NCI-H2171 (cell line): ENCODE measurements at places on chromosomes 3 and 15.

- DNase-seq, result no peak
These were observed 162.5 kb upstream of the CHRNA7 start for GRCh38 chr15:31867536-31868442.

DNA sequence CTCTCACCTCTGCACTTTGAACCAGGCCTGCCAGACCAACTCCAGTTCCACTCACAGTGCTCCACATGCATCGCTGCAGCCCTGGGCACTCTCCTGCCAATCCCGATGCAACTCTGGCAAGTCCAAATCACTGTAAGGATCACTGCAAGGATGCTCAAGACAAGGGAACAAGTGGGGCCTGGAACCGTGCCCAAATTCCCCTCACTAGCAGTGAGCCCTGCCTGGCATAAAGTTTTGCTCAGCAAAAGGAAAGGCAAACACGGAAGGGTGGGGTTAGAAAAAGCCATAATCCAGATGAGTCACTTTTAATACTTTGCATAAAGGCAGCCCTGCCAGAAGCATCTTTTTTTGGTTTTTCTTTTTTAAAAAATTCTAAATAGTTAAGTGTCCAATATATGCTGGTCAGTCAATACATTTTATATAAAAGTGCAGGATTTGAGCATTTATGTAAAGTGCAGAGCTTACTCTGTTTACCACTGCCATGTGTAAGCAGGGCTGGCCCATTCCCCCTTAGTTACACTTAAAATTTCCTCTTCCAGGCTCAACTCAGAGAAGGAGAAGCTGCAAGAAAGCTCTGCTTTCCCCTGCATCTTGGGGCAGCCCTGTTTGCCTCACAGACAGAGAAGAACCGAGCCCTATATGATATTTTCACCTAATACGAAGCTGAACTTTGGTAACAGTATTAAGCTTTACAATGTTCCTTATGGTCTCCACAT is 102.2 kb downstream of the CD47 start:
- DNase-seq, result no peak

DNA sequence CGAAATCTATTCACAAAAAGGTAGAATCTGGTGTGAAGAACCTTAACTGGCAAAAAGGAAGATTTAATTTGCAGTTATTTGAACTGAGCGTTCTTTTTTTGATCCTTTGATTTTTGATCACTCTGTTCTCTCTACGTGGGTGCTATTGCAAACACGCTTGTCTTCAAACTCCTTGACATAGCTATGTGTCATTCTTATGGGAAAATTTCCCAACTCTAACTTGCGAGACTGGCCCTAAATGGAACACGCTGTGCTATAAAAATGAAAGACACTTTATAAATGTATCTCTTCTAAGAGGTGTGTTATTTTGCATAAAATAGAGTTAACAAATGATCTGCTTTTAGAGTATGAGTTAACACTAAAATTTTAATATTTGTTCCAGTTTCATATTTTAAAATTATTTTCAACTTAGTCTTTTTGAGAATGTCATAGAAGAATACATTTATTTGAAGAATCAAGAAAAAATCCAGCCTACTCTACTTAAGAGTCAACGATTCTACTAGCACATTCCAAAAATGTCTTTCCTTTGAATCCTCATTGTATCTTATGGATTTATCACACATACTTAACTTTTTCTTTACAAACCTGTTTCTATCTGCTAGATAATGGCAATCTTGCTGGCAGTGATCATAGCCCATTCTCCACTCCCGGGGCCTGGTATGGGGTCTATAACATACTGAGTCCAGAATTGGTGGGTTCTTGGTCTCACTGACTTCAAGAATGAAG is 610.0 kb upstream of the TBL1XR1 start:
- DNase-seq, result no peak

- no peak for DNase-seq
These were observed 142.4 kb upstream of the TMC3 start for GRCh38 chr15:81516461-81516860.

- no peak for DNase-seq
These were observed 82.6 kb downstream of the TGFBR2 start for GRCh38 chr3:30688776-30689641.

GRCh38 chr3:66604481-66604880 is 103.7 kb upstream of the LRIG1 start:
- DNase-seq, result no peak

GRCh38 chr3:151724576-151725562 is 8.9 kb upstream of the AADACL2 start:
- DNase-seq, result no peak

GRCh38 chr15:57281321-57281720 is 95.0 kb upstream of the CGNL1 start:
- no peak for DNase-seq

- no peak for DNase-seq
These were observed 642.0 kb upstream of the NAALADL2 start for GRCh38 chr3:174216946-174217718.

DNA sequence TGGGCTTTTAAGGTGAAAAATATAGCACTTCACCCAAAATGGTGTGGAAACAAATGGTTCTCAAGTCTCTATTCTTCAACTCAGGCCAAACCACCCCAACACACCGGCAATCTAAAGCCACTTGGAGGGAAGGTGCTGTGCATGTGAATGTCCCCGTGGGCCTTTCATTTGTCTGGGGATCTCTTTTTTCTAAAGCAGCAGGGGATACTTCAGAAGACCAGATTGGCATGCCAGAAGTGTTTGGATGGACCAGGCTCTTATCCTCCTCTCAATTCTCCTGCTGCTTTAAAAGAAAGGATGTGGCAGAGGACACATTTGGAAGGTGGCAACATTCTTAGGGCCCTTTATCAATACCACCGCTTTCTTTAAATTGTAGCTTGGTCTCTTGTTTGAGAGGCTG is 193.1 kb downstream of the MEIS2 start:
- no peak for DNase-seq

DNA sequence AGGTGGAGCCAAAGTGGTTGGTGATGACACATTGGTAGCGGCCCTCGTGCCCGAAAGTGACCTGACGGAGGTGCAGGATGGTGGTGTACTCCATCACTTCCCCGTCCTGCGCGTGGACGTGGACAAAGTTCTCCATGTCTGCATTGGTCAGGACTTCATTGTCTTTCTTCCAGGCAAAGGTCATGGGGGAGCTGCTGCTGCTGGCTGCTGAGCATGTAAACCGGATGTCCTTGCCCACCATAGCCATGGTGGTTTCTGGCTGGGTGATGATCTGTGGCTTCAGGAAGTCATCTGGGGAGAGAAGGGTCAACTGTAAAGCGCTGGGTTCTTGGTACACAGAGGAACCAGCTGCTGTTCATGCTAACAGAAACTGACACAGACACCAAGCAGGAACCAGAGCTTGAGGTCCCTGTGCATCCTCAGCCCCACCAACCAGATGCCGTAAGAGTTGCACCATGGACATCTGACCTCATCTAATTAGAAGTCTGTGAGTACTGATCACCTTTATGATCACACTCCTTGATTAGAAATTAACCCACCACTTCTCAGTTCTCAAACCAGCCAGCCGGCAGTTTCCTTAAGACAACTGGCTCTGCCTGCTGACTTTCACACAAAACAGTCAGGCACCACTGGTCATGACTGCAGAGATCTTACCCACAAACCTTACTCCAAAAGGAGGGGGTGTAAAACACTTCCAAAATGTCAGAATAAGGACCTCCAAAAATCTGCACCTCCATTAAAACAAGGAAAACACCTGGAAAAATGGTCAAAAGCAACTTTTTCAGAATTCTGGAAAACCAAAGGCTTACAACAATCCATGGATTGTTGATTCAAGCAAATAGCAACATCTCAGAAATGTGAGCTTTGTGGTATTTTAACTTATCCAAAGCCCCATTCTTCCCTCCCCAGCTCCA is 114.6 kb downstream of the LRIG1 start:
- no peak for DNase-seq

DNA sequence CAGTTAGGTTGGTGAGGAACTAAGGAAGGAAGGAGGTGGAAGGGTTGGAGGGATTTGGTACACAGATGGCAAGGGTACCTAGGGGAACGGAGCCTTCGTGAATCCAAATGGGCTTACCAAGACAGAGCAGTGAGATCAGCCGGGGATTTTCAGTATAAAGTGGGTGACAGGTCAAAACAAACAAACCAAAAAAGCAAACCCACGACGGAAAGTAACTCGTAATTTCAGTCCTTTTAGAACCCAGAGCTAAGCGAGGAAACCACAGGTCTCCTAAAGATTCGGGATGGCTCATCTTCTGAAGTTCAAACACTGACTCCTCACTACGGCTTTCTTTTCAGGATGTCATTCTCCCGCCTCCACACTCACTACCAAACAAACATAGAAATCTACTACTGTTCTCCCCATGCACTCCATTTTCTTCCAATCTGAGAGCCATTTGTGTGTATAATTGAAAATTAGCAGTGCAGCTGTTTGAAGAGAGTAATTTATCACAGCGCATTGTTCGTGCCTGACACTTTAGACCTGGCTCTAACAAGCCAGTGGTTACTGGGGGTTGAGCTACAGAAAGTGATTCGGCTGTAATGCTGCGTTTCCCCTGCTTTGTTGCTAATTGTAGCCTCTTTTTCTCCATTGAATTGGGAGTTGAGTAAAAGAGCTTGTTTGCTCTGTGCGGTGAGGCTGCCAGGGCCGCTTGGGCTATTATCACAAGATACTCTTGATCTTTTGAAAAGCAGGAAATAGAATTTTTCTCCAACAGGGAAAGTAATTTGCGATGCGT is 64.7 kb upstream of the CCDC39 start:
- DNase-seq, result no peak

- DNase-seq, result no peak
These were observed 200.6 kb upstream of the ZBTB20 start for GRCh38 chr3:115347737-115348136.

DNA sequence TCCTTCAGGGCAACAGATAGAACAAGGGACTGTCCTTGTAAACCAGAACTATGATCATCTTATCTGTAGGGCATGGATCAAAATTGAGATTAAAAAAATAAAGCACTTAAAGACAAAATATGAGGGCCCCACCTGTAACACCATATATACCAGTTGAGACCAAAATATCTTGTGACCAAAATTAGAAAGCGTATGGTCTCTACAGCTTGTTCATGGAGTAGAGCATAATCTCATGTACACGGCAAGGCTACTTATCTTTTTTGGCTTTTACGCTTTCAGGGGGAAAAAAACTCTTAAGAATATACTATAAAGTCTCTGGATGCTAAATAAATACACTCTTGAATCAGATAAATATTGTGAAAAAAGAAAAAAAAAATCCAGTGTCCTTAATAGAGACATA is 49.3 kb downstream of the ADAMTS9 start:
- no peak for DNase-seq

GRCh38 chr3:193828477-193828876 is 235.5 kb downstream of the OPA1 start:
- DNase-seq, result no peak

GRCh38 chr3:81776643-81777042 is 15.2 kb upstream of the GBE1 start:
- no peak for DNase-seq
